ENCODE measurements at places on chromosomes 6 and 20.

GRCh38 chr6:31087494-31088089 is 24.8 kb downstream of the C6orf15 start:
- peak; percentile 73 for DNase-seq

- no peak for DNase-seq
Observed at GRCh38 chr6:166708460-166708859, 81.4 kb upstream of the RPS6KA2 start.

GRCh38 chr20:11791835-11792567 is 125.7 kb upstream of the BTBD3 start:
- no peak for DNase-seq

GRCh38 chr6:31829633-31830283 is 2.2 kb downstream of the HSPA1B start:
- DNase-seq = peak; percentile 60

- no peak for DNase-seq
Observed at GRCh38 chr6:119671105-119671504, 321.5 kb upstream of the MAN1A1 start.

- DNase-seq = no peak
Observed at GRCh38 chr20:7240490-7240889, 473.0 kb downstream of the BMP2 start.

DNA sequence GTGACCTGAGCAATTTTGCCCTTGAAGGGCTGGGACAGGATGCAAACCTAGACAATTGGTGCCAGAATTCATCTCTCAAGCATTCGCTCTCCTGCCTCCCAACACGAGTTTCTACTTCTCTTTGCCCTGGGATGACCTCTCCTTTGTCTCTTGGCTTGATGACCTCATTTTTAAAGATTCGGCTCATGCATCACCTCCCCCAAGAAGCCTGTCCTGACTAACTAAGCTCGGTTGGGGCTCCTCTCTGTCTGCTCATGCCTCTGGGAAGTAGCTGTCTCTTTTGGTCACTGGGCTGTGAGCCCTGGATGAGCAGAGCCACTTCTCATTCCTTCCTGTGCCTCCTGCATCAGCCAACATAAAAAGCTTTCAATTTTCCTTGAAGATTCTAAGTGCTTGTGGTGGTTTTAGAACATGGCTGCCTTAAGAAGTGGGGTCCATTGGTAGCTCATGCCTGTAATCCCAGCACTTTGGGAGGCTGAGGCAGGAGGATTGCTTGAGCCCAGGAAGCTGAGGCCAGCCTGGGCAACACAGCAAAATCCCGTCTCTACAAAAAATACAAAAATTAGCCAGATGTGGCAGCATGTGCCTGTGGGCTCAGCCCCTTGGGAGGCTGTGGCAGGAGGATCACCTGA is 11.1 kb upstream of the TCF15 start:
- DNase-seq = no peak

GRCh38 chr6:112911959-112912358 is 564.8 kb downstream of the RFPL4B start:
- DNase-seq = no peak

- no peak for DNase-seq
Observed at GRCh38 chr6:144744720-144745119, 459.6 kb downstream of the UTRN start.

GRCh38 chr20:47382746-47383415 is 26.4 kb upstream of the ZMYND8 start:
- no peak for DNase-seq

DNA sequence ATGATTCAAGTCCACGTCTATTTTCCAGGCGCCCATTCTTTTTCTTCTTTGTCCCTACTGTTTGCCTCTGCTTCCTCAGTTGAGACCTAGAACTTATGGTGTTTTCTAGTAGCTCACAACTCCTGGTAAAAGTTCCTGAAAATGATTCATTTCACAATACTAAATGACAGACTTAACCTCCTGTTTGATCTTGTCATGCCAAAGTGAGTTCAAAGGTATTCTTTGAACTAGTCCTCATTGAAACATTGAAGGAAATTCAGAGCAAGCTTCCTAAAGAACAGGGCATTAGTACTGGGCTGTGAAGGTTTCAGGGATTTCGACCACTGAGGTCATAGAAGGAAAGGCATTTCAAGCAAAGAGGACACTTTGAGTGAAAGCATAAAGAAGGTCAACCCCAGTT is 132.8 kb downstream of the IBTK start:
- no peak for DNase-seq

GRCh38 chr6:29792123-29793035 is 35.2 kb upstream of the HLA-G start:
- peak; percentile 57 for DNase-seq

DNA sequence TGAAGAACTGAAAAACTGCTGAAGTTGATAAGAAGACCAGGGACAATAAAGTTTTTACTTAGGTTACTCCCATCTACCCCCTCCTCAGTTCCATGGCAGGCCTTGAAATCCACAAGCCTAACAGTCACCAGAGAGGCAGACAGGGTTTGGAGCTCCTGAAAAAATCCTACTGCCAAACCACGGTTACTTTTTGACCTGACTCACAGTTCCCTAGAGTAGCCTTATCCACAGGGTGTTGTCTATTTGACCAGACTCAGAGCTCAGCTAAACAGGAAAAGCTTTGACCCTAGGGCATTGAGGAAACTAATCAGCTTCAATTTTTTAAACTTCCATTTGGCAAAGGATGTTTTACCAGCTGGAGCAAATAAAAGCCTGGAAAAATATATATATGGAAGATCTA is 257.7 kb upstream of the NT5E start:
- DNase-seq = no peak

DNA sequence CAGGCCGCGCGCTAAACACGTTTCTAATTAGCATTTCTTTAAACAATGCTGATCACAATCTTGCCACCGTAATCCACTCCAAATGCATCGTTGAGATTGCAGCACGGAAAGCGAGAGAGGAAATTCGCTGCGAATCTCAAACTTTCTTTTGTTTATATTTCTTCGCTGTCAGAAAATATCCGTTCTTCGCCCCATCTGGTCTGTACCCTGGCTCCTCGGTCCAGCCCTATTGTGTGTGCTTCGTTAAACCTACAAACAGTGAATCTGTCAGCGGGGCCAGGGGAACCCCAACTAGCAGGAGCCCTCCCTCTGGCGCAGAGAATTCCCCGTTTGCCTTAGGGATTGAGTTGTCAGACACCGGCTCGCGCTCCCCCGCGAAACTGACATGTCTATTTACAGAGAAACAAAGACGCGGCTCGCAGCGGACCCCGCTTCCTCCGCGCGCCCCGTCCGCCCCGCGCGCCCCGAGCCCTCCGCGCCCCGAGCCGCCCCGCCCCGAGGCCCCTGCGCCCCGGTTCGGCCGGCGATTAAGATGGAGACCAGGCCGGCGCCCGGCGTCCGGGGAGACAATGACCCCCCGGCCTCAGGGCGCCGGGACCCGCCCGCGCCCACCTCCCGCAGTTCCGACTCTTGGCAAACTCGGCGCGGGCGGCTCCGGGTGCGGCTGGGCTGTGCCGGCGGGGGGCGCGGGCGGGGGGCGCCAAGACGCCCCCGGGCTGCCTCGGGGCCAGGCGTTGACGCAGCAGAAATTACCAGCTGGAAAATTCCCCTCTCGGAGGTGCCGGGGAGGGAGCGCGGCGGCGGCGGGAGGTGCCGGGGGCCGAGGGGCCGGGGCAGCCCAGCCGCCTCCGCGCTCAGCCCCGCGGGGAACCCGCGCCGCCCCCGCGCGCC is 874 bp downstream of the ZBTB46 start:
- no peak for DNase-seq

DNA sequence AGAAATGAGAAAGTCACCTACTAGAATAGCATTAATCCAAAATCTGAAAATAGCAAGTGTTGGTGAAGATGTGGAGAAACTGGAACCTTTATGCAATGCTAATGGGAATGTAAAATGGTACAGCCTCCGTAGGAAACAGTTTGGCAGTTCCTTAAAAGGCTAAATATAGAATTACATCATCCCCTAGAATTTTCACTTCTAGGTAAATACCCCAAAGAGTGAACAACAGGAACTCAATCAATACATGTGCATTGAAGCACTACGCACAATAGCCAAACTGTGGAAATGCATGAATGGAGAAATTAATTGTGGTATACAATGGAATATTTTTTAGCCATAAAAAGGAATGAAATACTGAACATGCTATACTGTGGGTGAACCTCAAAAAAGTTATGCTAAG is 982.0 kb upstream of the FLRT3 start:
- DNase-seq = no peak

DNA sequence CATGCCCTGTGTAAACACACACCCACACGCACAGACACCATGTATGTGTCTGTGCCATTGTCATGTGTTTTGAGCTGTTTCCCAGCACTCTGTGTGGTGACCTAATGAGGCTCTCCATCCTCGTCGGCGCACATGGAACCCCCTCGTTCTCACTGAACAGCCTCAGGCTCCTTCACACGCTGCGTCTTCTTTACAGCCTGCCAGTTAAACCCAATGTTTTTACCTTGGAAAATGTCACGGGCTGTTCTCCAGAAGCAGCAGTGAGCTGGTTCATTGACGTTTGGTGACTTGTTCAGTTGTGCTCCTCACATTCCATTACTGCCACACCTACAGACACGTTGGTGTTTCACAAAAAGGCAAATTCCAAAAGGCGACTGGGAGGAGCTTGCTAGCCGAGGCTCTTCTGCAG is 201.0 kb upstream of the FOXQ1 start:
- no peak for DNase-seq

GRCh38 chr6:145483191-145483996 is 251.9 kb downstream of the EPM2A start:
- no peak for DNase-seq

DNA sequence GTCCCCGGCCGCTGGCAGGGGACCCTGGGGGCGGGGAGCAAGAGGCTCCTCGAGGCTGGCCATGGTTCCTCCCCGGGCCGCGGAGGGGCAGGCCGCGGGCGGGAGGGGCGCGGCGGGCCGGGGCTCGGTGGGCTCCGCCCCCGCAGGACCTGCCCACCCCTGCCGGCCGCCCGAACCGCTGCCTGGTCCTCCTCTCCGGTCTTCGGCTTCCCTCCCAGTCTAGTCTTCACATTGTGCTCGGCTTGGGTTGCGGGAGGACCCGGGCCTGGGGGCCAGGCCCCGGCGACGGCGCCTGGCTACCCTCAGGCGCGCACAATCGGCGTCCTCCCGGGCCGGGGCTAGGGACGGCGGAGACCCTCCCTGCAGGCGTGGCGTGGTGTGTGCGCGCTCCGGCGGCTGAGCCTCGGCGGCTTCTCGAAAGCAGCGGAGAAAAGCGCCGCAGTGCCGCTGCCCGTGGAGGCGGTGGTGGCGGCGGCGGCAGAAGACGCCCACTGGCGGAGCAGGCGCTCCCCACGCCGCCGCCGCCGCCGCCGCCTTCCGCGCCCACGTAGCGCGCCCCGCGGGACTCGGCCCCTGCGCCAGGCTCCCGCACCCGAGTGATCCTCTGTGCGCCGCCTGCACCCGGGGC is at the start of gene PDE10A:
Gene PDE10A (minus strand): TSS at position 493 of the 628 bp plus-strand sequence. CDS start 430 bp downstream, at position 63.
- DNase-seq = no peak

DNA sequence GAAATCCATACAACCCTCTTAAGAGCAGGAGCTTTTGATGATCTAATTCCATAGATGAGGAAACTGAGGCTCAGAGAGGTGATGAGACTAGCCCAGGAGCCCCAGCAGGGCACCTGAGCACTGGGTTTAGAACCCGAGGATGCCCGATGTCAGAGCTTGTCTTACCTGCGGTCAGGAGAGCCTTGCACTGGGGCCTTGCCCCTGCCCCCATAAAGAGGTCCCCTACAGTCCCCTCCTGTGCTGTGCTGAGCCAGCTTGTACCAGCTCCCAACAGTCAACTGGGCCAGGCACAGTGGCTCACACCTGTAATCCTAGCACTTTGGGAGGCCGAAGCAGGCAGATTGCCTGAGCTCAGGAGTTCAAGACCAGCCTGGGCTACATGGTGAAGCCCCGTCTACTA is 58.6 kb downstream of the RIPOR3 start:
- DNase-seq = no peak

- DNase-seq = no peak
Observed at GRCh38 chr6:151680846-151681432, 126.5 kb upstream of the ESR1 start.

DNA sequence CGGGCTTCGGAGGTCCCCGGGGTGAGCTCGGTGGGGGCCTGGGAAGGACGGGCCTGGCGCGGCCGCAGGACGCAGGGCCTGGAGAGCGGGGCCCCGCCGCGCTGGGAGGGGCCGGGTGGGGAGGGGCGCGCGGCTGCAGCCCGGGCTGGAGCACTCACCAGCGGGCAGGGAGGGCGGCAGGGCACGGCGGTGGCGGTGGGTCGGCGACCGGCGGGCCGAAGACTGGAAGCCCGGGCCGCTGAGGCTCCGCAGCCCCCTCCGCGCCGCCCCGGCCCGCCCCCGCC is at the start of gene GATA5:
Gene GATA5 (minus strand): TSS at position 224 of the 284 bp plus-strand sequence. CDS start 474 bp downstream, outside the sequence.
- no peak for DNase-seq

DNA sequence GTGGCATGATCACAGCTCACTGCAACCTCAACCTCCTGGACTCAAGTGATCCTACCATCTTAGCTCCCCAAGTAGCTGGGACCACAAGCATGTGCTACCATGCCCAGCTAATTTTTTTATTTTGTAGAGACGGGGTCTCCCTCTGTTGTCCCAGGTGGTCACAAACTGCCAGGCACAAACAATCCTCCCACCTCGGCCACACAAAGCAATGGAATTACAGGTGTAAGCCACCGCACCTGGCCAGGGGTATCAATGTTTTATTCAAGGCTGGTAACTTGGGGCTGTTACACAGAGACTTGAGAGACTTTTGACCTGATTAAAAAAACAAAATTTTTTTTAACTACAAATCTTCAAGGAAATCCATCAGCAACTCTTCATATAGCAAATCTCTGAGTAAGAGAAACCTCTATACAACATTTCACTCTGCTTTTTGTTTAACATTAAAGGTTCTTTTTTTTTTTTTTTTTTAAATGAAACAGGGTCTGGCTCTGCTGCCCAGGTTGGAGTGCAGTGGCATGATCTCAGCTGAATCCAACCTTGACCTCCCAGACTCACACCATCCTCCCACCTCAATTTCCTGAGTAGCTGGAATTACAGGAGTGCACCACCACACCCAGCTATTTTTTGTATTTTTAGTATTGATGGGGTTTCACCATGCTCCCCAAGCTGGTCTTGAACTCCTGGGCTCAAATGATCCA is 5.9 kb downstream of the EIF2S2 start:
- no peak for DNase-seq

DNA sequence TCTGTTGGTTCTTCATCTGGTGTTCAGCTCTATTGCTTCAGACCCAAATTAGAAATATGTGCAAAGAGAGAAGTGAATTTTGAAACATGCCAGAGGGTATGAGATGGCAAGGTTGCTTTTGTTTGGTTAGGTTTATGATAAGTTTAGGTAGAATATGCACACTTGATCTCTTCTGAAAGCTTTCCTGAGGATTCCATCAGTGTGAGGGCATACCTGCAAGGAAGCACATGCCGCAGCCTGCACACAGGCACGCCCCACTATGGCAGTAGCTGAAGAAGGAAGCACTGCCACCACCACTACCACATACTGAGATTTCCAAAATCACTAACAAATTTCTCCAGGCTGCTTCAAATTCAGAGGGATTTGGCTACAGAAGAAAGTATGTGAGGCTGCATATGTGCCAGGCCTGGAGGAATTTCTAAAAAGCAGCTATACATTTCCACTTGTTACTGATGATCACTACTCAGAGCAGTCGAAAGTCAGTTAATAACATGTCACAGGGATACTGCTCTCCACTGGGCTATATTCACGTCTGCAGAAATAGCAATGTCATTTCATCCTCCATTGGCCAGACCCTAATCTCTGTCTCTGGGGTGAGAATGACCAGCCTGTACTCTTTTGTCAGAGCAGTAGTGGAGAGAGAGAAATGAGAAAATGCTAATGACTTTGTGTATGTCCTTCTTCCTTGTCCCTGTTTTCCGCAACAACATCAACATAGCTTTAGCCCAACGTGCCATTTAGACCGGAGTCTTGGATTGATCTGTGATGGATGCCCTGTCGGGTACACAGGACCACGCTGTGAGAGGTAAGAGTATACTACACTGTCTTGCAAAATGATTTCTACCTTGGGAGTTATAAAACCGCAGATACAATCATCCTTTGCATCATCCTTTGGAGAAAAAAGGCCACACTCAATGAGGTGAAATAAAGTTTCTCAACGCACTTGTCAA is 396.7 kb downstream of the LAMA2 start:
- DNase-seq = no peak

Measured in central memory CD4-positive, alpha-beta T cell (primary cell).